Activated naive CD4-positive, alpha-beta T cell treated with Interleukin-2 at 50 U/mL for 16 hours (primary cell): ENCODE measurements at places on chromosomes 1 and 21.

- no peak for DNase-seq
These were observed 266.1 kb downstream of the DNM3 start for GRCh38 chr1:172107316-172107975.

DNA sequence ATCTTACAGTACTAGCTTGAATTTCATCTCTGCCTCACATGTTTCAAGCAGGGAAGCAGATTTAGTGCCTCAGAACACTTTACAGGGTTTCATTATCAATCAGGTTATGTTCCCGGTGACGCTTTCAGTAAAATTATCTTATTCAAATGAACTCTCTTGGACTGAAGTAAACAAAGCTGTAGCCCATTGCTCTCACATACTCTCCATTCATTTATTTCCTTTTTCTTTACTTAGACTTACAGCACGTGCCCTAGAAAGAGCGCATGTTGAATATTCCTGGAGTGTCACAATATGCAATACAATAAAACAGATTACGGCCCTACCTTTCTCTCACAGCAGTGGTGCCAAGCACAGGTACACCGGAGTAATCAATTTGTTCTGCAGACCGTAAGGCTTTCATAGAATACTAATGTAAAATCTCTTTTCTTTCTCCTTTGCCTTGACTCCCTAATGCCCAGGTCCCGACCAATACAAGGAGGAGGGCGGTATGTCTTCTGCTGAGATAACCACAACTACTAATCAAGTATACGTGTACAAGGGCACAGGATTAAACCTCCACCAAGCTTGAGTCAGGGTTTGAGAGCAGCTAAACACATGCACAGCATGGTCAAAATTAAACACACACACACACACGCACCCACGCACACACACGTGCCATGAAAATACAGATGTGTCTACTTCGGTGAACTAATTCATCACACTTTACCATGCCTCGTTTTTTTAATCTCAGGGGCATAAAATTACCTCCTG is 62.8 kb downstream of the NRIP1 start:
- no peak for DNase-seq

- DNase-seq, result no peak
These were observed 520.7 kb upstream of the CAMK1G start for GRCh38 chr1:209062863-209063262.

- no peak for DNase-seq
These were observed 118.2 kb downstream of the ODF2L start for GRCh38 chr1:86277936-86278335.

GRCh38 chr1:107820801-107821200 is 144.2 kb downstream of the VAV3 start:
- no peak for DNase-seq

DNA sequence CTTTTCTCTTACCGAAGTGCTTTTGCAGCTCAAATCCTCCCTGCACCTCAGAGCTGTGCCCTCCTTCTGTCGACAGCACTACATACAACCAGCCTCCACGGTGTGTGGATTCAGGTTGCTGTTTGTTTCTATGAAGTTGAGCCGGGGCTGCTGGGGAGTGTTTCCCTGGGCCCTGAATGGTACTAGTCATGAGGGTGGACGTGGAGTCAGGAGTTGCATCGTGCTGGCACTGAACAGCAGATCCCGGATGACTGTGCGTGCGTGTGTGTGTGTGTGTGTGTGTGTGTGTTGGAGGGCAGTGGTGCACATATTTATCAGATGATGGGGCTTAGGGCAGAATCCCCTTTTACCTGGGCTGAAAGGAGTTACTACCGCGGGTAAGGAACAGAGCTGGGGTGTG is 47.0 kb downstream of the ACTL8 start:
- no peak for DNase-seq

DNA sequence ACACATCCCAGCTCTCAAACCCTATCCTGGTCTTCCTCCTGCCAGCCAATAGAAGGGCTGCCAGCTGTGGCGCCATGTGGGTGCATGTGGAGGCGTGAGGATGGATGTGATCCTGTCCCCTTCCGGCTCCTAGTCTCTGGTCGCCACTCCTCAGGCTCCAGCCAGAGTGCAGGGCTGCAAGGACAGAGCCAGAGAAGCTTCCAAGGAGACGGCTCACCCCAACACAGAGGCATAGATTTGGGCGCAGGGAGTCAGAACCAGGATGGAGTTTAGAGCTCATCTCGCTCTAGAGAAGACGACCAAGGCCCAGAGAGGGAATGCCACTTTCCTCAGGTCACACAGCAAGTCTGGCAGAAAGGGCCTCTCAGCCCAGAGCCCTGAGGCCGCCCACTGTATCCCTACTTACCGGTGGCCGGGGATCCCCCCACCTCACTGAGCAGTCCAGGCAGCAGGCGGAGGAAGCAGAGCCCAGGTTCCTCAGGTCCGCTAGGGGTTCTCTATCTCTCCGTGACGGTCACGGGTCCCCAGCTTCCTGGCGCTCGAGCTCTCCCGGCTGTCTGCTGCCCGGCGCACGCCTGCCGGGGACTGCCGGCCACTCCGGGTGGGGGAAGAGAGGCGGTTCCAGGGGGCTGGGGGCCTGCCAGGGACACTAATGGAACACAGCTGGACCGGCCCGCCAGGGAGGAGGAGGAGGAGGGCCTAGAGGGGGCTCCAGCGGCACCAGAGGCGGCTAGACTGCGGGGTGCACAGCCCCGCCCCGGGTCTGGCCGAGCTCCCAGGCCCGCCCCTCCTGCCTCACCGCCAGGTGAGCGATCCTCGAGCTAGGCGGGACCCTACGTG is at the start of gene COL16A1:
COL16A1 (minus strand) TSS at position 587 of the 840 bp plus-strand sequence. CDS start 1,824 bp downstream, outside the sequence.
- DNase-seq, result no peak

DNA sequence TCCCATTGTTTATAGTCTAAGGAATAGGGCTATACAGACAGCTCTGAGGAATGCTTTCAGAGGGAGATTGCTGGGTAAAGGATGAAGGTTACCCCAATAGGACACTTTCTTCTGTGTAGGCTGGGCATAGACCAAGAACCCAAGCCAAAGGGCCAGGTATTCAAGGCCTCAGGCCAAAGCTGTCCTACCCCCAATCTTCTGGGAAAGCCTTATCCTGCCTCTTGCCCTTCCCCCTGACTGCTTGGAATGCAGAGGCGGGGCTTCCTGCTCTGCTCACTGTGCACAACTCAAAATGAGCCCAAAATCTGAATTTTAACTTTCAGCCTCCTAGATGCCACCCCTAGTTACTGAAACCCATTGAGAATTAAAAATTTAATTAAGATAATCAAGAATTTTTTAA is 2.2 kb downstream of the OR10Z1 start:
- DNase-seq, result no peak

DNA sequence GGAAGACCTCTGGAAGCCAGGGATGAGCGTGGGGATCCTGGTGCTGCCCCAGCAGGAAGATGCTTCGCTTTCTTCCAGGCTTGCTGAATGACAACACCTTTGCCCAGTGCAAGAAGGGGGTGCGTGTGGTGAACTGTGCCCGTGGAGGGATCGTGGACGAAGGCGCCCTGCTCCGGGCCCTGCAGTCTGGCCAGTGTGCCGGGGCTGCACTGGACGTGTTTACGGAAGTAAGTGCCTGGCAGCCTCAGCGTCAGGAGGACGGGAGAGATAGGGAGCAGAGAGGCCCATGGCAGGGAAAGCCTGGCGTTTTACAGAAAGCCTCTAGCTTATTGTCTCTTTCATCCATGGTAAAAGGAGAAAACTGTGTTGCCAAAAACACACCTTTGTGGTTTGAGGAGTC is 23.5 kb downstream of the PHGDH start:
- no peak for DNase-seq

DNA sequence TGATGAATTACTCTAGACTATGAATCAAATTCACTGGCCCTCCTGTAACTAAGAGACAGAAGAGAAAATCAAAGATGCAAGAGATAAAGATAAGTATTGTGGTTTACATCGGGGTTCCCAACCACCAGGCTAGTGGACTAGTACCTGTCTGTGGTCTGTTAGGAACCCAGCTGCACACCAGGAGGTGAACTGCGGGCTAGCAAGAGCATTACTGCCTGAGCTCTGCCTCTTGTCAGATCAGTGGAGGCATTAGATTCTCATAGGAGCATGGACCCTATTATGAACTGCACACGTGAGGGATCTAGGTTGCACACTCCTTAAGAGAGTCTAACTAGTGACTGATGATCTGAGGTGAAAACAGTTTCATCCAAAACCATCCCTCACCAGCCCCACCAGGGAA is 58.9 kb upstream of the DUSP10 start:
- no peak for DNase-seq

GRCh38 chr1:28509705-28510272 is 3.9 kb downstream of the RCC1 start:
- peak; percentile 54 for DNase-seq

GRCh38 chr1:230142608-230143210 is 75.7 kb downstream of the GALNT2 start:
- no peak for DNase-seq

DNA sequence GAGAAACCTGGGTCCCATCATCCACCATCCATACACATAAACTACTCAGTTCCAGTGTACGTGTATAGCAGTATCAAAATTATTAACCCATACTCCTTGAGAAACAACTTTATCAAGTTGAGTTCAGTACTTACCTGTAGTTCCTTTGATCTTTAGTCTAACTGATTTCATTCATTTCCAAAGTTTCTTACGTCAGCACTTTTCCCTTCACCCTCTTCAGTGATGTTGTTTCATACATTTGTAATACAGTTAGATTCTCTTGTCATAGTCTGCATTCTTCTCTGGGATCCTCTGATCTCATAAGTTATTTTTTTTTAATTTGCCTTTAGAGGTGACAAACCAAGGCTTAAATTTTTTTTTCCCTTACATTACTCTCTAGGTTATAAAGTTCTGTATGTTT is 143.2 kb downstream of the PIK3R3 start:
- no peak for DNase-seq

GRCh38 chr1:186896211-186896610 is 67.5 kb downstream of the PLA2G4A start:
- no peak for DNase-seq

DNA sequence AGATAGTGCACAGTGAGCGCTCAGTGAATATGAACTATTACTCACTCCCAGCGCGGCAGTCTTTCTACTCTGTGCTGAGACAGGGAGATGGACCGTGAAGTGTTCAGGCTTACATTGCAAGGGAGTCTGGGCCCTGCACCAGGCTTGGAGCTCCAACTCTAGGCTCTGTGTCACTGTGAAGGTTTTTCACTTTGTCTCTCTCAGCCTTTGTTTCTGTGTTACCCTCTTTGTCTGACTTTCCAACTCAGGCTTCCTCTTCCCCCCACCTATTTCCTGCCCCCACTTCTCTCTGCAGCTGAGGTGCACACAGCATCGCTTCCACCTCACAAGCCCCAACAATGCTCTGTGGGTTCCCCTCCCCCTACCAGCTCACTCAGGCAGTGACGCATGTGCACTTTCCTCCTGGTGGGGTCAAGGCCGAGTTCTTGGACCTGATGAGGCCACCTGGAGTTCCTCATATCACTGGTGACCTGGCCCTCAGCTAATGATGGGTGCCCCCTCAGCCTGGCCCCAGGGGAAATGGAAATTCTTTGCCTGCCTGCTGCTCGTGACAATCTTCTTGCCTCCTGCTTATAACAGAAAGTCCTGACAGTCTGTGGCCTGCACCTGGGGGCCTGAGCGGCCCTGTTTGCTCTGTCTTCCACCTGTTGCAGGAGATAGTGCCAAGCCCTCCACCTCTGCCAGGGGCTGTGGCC is 1.1 kb upstream of the LCK start:
- peak; percentile 78 for DNase-seq

- DNase-seq, result no peak
These were observed 21.7 kb upstream of the VASH2 start for GRCh38 chr1:212928323-212929291.

GRCh38 chr1:174676856-174677255 is 229.1 kb downstream of the GPR52 start:
- DNase-seq, result no peak

- DNase-seq, result no peak
These were observed 86.8 kb downstream of the GDAP2 start for GRCh38 chr1:117842408-117843170.

DNA sequence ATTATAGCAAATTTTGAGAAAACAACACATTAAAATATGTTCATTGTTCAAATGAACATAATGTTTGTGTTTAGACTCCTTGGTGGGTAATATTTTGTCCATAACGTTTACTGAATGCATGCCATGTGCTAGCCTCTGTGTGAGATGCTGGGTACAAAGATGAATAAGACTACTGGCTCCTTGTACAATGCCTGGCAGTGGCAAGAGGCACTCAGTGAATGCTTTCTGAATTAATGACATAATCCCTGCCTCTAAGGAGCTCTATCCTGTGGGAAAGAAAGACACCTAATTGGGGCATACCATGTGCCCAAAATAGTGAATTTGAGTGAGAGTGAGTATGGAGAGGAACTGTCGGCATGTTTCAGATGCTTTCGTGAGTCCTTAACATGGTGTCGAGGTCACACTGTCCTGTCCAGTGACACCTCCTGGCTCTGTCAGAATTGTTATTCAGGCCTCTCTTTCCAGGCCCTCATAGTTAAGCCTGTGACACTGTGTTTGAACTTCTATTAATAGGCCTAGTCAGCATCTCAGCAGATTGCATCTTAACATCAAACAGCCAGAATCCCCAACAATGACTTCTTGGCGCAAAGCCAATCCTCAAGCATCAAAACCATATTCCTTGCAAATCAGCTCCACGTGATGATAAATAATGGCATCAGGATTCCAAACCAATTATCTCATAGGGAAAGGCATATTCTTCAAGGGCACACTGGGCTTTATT is 32.8 kb upstream of the S1PR1 start:
- DNase-seq, result no peak

GRCh38 chr1:38829368-38829767 is 30.2 kb downstream of the RRAGC start:
- DNase-seq, result no peak

DNA sequence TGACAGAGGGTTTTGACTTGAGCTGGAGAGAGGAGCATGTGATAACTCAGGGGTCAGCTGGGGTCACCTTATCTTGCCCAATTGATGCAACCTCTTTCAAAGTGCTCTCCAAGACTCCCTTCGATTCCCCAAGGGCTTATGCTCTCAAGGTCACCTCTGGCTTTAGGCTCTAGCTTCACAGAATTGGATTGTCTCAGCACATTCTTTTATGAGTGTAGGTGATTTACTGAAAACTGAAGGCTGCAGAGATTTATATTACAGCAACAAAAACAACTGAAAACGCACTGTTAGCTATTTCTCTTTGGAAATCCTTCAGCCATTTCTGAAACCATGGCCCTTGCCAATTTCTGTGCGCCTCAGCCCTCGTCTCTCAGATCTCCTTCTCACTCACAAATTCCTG is 34.5 kb upstream of the MAP1LC3C start:
- DNase-seq, result no peak

DNA sequence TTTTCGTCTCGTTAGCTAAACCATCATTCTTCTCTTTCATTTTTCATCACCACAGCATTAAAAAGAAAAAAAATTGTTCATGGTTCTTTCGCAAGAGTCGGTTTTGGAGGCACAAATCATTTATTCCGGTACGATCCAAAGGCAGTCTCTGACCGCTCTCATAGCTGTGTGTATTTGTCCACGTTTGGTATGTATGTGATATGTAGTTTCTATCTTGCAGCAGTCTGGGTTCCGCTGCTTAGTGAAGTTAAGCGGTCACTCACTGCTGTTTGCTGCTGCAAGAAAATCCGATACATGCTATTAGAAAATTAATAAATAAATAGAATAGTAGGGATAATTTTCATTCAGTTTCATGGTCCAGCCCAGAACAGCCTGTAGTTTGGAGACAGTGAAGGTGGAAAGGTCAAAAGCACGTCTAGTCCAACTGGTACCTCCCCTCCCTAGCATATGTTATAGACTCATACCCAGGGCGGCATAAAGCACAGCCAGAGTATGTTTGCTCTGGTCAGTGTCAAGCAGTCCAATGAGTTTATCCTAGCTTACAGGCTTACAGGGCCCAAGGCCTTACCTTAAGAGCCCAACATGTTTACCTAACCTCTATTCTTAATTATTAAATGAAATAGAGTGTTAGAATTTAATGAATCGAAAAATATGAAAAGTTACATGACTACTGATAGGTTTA is 2.5 kb downstream of the FMN2 start:
- no peak for DNase-seq

- DNase-seq, result no peak
These were observed 56.6 kb downstream of the LTN1 start for GRCh38 chr21:28936036-28936435.
